ENCODE measurements at places on chromosomes 1 and 21.

DNA sequence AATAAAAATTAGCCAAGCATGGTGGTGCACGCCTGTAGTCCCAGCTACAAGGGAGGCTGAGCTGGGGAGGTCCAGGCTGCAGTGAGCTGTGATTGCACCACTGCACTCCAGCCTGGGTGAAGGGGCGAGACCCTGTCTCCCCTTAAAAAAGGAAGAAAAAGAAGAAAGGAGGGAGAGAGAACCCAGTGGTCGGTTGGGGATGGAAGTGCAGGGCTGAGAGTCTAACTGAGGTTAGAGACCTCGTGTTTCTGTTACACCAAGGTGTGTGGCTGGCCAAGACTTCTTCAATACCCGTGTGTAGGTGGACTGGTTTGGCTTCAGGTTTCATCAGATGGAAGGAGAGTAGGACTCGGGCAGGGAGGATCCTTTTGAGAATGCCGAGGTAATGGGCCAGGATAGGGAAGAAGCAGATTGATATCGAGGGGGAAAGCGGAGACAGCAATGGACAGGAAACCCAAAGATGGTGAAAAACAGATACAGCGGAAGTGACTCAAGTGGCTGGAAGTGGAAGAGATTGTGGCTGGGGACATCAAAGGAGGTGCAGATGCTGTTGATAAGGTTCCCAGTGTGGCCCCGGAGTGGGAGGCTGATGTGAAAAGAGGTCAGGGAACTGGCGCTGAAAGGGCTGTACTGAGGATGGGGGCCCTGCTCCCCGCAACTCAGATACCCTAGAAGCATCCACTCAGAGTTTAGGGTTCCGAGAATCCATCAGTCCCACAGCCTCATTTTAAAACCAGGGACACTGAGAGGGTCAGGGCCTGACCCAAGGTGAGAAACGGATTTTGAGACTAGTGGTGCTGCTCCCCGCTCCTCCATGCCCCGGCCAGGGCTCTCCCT is 681 bp upstream of the UBXN10 start:
- DNase-seq: no peak

DNA sequence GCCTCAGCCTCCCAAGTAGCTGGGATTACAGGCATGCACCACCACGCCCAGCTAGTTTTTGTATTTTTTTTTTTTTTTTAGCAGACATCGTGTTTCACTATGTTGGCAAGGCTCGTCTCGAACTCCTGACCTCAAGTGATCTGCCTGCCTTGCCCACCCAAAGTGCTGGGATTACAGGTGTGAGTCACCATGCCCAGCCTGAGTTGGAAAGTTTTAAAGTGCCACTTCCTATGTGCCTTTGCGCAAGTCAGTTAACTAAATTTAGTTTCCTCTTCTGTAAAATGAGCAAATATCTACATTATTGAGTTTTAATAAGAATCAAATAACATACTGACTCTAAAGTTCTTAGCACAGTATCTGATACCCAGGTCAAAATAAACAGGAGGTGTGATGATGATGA is 12.4 kb downstream of the SLC19A2 start:
- DNase-seq: no peak

DNA sequence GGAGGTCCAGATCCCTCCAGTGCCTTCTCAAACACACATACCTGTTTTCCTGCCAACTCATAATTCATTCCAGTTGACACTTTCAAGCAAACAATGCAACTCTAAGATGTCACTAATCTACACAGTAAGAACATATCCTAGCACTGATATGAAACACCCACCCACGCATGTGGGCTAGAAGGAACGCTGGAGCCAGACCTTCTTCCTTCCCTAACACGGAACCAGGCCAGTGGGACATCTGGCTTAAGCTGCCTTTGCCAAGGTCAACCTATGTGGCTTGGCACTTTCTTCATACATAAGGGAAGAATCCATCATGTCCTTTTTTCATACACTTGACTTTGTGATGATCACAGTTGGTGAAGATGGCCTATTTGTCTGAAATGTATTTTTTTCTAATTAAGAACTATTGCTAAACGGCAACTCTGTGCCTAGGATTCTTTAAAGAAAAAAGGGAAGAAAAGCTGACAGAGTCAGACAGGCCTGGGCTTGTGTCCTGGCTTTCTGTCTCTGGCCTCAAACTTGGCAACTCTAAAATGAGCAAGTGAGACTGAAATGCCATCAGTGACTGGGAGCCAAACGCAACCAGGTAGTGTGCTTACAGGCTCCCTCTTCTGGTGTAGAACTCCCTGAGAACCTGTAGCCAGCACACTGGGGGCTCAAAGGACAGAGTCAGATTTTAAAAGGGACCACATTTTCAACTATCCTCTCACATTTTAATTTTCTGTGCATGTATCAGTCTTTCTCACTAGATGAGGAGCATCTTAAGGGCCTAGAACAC is 92.6 kb upstream of the BEND5 start:
- DNase-seq: no peak

DNA sequence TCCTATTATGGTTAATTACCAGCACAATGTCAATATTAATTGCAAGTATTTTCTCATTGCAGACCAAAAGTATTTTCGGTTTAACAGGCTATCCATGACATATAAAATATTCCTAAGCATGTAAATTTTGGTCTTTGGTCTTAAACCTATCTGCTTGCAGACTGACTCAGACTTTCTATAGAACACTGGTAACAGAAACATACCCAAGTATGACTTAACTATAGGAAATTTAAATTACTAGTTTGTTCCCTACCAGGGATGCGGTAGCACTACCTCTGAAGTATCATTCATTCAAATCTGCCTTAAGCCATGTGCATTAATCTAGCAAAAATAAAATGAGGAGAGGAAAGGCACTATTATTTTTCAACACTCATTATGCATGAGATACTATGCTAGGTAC is 2.9 kb downstream of the TAF1A start:
- DNase-seq: no peak

DNA sequence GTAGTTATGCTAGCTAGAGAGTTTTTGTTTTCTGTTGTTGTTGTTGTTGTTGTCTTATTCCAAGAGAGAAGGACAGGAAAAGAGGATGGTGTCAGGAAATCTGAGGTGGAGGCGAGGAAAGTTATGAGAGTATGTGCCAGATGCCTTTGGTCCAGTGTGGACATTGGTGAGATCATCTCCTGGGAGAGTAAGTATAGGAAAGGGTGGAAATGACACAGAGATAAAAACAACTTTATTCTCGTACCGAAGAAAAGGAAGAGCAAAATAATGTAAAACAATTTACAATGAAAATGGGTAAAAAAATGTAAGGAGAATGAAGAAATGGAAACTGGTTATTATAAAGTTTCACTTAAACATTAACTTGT is 97.4 kb upstream of the ADGRL2 start:
- DNase-seq: no peak

DNA sequence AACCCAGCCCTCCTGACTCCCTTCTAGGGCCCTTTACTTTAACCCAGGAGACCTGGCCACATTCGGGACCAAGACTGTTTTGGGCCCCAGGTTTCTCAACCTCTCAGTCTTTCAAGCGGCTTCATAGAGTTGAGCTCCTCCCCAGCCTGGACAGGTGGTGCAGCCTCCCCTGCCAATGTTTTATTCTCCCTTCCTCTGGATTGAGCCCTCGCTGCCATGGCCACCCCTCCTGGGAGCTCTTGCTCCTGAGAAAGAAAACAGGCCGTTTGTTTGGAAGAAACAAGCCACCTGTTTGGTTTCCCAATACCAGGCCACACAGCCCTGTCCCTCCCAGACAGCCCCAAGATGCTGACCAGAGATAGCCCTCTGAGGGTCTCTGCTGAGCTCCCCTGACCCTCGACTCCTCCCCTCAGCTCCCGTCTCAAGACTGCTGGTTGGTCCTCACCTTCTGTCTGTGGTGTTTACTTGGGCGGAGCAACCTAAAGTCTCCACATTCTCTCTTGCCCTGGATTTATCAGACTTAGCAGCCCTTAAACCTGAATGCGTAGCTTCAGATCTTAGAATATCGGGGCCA is 3.3 kb downstream of the TMEM51 start:
- no peak for DNase-seq

DNA sequence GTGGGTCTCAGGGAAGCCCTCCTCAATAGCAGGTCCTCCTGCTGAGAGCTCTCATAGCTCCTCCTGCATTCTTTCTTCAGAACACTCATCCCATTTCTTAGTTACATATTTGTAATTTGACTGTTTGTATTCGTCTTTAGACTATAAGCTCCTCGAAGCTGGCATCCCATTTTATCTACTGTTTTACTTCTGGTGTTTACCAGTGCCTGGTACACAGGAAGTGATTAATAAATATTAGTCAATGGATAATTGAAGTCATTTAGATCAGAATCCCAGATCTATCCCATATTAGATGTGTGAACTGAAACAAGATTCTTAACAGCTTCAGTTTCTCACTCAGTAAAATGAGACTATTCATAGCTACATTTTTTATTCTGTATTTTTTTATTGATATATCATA is 88.7 kb downstream of the PLPP3 start:
- DNase-seq: no peak

GRCh38 chr21:42031816-42032215 is 21.7 kb upstream of the ZBTB21 start:
- DNase-seq: no peak

DNA sequence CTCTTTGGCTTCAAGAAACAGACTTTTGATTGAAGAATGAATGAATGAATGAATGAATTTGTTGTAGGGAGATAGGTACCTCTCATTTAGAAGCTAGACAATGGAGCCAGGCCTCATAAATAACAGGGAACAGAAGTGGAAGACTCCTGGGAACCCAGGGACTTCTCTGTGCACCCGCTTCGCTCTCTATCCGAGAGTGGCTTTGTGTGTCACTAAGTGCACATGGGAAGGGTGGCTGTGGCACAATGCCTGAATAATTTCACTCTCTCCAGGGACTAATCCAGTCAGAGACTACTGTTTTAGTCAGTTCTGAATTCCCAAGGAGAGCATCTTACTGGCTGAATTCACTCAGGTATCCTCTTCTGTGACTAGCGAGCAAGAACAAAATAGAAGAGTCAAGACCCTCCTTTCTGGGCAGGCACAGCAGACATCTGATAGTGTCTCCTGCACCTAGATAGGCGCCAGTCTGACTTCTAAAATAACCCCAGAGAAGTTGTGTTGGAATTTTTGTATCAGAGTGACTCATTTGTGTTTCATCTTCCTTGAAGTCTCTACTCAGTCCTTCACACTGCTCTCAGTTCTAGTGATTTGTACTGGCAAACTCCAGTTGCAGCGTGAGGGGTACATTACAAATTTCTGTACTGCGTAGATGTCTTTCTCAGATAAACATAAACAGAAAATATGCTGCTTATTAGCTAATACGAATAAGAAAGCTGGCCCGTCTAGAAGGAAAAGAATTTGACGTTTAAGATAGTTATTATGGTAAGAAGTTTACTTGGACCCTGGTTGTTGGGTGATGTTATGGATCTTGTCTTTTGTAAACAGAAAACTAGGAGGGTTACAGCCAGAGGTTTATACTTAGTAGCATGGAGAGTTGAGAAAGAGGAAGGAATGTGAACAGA is 34.0 kb downstream of the BACH1 start:
- DNase-seq: peak; percentile 35

DNA sequence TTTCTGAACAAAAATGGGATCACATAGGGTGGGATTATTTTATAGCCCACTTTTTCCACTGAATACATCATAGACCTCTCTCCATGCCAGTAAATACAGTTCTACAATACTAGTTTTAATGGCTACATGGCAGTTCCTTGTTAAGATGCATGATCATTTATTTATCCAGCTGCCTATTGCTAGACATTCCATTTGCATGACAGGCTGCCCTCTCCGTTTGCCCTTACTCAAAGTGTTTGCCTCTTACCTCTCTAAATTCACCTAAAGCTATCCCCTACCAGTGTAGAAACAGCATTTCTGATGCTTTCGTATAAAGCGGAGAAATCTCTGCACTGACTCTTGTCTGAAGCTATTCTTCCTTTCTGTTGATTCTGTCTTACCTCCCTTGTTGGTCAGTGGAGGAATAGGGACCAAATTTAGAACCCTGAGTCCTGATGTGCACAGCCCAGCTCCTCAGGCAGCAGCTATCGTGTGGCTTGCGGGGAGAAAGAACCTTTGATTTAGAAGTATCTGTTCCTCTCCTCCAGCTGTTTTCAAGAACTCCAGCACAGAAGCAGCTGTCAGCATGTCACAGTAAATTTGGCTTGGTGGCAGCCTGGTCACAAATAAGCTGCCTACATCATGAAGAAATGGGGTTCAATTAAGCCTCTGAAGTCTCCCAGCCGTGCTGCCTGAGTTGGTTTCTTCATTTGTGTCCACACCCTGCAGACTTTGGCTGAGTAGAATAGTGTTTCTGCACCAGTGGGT is 337.3 kb downstream of the PRDM2 start:
- DNase-seq: no peak

- no peak for DNase-seq
These were observed 70.5 kb upstream of the GADD45A start for GRCh38 chr1:67614511-67614934.

DNA sequence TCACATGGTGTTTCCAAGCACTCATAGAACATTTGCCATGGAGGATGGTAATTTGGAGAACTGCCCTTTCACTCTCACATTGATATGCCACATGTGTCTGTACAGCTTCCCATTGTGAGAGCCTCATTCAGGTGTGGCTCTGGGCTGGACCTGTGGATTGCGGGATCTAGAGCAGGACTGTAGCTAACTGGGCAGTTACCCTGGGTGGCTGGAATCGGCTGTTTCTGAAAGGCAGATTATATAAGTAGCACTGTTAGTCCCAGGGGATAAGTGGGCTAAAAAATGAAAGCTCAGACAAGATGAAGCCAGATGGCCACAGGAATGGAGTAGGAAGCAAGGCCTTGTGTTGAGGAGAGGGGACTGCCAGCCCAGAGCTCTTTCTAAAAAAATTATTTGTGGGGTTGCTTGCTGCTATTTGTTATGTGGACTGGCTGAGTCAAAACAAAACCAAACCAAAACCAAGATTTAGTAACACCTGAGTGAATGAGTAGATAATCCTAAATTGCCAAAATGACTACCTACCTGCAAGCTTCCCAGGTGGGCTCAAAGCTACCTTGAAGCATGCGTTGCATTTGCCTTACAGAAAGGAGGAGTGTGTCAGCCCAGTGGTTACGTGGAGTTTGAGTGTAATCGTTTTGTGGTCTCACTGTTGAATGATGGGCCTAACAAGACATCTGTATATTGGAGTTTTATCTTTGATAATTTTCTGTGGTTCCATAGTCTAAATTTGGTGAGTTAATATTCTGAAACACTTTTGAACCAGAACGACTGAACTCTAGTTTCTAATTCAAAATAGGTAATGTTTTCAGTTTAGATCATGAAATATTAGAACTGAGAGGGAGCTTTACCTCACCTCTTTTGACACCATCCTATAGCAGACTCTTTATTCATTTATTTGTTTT is 58.0 kb downstream of the SDCCAG8 start:
- DNase-seq: no peak

DNA sequence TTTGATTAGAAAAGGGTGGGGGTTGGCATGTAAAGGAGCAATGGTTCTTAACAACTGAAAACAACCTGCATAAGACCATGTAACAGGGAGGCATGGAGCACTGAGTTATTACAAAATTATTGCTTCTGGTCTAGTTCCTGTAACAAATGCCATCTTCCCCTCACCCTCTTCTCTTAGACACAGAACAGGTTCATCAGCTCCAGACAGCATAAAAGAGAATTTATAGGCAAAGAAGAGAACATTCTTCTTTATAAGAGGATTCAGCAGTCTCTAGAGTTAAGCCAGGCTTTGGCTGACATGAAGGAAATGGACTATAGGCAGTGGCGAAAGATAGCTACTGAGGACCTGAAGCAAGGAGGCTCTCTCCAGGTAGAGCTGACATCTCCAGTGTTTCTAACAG is 38.9 kb downstream of the RGSL1 start:
- DNase-seq: no peak

- peak; percentile 15 for DNase-seq
These were observed 9.0 kb upstream of the RPTN start for GRCh38 chr1:152167835-152168534.

- DNase-seq: no peak
These were observed 35.6 kb upstream of the LRRC3 start for GRCh38 chr21:44419679-44420078.

- DNase-seq: no peak
These were observed 178.1 kb upstream of the NFIA start for GRCh38 chr1:60904099-60904851.

Data from H54 (cell line).